ENCODE measurements at places on chromosomes 4 and X.

DNA sequence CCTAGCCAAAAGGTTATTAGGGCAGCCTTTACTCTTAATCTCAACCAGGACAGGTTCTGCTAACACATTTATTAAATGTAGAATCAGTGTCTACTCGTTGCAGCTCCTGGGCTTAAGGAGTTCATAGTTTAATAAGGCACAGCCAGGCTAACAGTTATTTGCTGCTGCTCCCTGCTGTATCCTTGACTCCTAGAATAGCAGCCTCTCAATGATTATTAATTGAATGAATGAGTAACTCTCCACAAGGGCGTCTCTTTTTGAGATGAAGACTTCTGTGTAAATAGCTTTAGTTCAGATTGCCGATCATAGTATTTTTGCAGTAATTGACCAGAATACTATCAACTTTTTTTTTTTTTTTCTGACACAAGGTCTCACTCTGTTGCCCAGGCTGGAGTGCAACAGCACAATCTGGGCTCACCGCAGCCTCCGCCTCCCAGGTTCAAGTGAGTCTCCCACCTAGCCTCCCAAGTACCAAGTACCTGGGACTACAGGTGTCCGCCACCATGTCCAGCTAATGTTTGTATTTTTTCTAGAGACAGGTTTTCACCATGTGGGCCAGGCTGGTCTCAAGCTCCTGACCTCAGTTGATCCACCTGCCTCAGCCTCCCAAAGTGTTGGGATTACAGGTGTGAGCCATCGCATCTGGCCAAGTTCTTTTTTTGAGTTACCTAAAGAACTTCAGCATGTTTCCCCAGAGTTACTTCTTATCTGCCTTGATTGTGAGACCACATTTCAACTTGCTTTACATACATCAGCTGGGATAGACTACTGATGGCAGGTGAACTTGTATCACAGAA is 2.9 kb downstream of the UGDH start:
- DNase-seq, result no peak

DNA sequence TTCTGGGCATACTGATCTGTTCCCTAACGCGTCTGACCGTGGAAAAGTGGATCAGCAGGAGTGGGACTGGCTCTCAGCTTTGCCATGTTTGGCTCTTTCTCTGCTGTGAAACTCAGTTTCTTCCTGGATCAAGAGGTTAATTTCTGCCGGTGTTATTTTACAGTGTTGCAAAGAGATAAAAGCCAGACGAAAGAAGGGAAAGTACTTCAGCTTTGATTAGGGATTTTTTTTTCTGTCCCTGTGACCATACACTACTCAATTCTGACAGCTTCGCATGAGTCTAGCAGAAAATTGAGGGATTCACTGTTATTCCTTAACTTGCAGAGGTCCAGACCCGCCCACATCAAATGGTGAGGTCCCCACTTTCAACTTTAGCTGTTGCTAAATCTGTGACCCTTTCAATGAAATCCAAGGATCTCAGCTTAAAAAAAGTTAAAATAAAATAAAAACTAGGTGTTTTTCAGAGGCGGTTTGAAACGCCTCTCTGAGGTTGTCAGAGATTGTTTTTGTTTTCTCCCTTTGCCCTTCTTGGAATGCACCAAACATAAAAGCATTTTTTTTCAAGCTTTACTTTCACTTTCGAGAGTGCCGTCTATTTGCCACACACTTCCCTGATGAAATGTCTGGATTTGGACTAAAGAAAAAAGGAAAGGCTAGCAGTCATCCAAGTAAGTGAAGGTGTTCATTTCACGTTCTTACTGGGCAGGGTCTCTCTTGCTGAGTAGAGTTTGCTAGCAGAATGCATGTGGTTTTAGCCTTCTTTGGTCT is at the start of gene TLR3:
TLR3 (plus strand) TSS at position 576 of the 768 bp plus-strand sequence. CDS start 7,464 bp downstream, outside the sequence.
- no peak for DNase-seq

DNA sequence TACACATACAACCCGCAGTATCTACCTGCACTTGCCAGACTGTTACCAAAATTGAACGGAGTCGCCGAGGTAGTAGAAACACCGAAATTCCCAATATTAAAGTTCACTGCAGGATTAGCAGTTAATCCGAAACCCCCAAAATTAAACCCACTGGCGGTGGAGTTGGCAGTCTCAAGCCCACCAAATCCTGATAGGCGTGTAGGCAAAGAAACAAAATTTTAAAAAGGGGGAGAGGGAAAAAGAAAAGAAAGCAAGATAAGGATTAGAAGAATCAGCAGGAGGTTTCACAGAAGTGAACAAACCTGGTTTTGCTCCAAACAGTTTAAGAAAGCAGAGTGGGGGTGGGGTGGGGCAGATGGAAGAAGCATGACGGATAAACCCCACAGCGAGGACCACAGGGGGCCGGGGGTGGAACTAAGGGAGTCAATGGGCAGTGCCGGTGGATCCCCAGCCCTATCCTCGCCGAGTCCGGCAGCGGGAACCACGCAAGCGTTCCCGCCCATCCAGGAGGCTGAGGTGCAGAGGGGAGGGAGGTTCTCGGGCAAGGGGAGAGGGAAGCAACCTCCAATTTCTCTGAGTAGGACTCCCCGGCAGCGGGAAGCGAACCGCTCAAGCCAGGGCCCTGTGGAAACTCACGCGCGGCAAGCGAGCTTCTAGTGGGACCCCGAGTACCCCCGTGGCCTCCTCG is 599 bp downstream of the NUP54 start:
- DNase-seq, result peak; percentile 77

GRCh38 chrX:37942170-37942569 is 64.2 kb upstream of the SYTL5 start:
- DNase-seq, result no peak

- peak; percentile 21 for DNase-seq
Measured at GRCh38 chr4:170015285-170015684, 10.9 kb downstream of the MFAP3L start.

DNA sequence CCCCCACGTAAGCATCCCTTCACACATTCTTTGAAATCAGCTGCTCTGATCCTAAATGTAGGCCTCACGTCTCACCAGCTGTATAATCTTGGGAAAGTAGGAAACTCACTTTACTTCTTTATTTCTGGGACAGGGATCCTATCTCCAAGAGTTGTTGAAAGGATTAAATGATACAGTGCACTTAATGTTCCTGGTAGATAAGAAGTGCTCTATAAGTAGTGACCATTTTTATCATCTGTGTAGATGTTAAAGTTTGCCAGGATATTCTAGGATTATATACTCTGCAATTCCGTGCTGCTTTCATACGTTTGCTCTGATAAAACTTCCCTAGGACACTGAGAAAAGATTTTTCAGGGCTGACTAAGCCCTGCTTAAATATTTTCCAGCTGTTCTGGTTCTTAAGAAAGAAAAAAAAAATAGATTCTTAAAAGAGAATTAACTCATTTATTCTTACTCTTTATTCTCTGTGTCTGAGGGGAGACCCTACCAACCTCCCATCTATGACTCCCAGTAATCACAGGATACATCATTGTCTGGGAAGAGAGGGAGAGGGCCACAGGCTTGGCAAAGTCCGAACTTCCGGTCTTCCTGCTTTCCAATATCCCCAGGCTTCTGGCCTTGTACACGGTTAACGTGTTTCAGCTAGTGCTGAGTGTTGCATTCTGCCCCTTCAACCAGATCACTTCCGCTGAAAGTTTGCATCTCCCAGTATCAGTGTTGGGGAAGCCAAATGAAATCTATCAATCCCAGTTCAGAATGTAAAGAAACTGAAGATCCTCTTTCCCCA is 269.2 kb downstream of the TRIML1 start:
- no peak for DNase-seq

- no peak for DNase-seq
Measured at GRCh38 chr4:1728061-1728980, 7.0 kb downstream of the TACC3 start.

- no peak for DNase-seq
Measured at GRCh38 chr4:174734181-174734580, 94.9 kb downstream of the GLRA3 start.

- no peak for DNase-seq
Measured at GRCh38 chr4:99536271-99536670, 25.4 kb downstream of the C4orf17 start.

DNA sequence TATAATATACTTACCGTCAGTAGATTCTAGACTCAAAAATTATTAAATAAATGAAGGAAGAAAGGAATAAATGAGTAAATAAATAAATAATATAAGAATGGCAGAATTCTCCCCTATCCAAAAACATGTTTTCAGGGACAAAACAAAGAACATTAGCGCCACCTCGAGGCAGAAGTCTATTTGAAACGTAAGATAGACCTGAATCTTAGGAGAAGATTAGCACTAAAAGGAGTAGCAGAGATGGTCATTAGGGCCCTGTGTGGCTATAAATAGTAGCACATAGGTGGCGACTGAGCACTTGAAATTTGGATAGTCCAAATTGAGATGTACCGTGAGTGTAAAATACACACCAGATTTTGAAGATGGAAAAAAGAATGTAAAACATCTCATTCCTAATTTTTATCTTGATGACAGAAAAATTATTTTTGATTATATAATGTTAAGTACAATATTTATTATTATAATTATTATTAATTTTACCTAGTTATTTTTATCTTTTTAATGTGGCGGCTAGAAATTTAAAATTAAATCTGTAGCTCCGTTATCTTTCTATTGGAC is 24.3 kb upstream of the SRD5A3 start:
- DNase-seq, result peak; percentile 57

DNA sequence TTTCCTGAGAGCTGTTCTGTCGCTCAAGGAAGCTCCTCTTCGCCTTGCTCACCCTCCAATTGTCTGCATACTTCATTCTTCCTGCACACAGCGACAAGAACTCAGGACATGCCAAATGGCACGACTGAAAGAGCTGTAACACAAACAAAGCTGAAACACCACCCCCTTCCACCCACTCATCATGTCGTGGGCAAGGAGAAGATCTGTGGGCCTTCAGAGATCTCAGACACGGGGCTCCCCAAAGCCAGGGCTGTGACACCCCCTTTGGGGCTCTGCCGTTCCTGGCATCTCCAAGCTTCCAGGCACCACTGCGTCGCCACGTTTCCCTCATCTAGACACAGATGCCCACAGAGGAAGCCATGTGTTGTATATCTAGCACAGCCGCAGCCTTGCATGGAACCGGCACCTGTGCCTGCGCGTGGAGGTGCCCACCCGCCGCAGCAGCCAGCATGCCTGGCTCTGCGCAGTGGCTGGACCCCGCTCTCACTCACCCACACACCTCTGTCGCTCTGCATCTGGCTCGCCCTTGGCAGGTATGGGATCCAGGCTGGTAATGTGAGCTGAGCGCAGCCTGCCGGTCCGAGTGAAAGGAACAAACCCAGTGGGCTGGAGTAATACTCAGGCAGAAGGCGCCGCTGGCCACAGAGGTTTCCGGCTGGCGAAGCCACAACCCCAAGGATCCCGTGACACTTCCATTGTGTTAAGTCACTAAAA is 676.4 kb upstream of the INTU start:
- DNase-seq, result no peak

DNA sequence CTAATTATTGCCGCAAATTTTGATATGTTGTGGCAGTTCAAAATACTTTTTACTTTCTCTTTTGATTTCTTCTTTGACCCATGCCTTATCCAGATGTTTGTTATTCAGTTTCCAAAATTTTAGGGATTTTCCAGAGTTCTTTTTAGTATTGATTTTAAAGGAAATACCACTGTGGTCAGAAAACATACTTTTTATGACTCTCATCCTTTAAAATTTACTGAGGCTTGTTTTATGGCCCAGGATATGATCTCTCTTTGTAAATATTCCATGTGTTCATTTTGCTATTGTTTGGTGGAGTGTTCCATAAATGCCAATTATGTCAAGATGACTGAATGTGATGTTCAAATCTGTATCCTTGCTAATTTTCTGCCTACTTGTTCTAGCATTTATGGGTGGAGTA is 272.3 kb upstream of the DIPK2B start:
- no peak for DNase-seq

GRCh38 chrX:23185951-23186350 is 148.7 kb upstream of the PTCHD1 start:
- no peak for DNase-seq

- no peak for DNase-seq
Measured at GRCh38 chrX:4830880-4831557, 1117.6 kb upstream of the PRKX start.

DNA sequence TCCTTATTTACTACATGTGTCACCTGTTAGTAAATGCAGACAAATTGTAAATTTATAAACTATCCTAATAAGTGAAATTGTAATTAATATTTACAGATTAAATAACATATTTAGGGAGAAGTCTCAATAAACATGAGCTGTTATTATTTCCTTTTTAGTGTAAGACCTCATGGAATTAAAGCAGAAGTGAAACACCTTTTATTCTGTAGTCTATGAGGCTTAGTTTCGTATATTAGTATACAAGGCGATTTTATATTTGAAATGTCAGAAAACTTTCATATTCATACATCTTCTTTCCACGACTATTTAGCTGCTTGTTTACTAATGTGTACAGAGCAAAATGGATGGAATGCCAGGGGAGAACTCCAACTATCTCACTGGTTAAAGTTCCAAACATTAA is 414.4 kb downstream of the ARHGAP24 start:
- DNase-seq, result no peak

DNA sequence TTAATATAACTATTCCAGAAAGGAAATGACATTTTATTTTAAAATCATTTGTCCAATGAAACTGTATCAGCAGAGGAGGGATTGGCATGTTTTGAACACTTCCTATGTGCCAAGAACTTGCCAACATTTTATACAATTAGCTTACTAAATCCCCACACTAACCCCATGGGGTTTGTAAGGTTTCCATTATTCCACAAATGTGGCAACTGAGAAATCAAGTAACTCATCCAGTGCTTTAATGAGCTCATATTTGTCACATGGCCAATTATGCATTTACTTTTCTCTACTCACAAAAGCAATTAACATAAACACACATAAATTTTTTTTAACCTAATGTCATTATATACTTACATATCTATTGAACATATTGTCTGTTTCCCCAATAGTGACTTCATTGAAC is 37.3 kb downstream of the MANBA start:
- peak; percentile 42 for DNase-seq

GRCh38 chr4:119053997-119054396 is 81.6 kb upstream of the MYOZ2 start:
- DNase-seq, result no peak

DNA sequence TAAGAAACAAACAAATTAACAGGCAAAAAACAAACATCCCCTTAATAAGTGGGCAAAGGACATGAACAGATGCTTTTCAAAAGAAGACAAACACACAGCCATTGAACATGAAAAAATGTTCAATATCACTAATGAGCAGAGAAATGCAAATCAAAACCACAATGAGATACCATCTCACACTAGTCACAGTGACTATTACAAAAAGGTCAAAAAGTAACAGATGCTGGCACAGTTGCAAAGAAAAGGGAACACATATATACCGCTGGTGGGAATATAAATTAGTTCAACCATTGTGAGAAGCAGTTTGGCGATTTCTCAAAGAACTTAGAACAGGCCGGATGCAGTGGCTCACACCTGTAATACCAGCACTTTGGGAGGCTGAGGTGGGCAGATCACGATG is 146.1 kb upstream of the NEIL3 start:
- no peak for DNase-seq

GRCh38 chr4:76435528-76436319 is 695 bp downstream of the SHROOM3 start:
- DNase-seq, result no peak

DNA sequence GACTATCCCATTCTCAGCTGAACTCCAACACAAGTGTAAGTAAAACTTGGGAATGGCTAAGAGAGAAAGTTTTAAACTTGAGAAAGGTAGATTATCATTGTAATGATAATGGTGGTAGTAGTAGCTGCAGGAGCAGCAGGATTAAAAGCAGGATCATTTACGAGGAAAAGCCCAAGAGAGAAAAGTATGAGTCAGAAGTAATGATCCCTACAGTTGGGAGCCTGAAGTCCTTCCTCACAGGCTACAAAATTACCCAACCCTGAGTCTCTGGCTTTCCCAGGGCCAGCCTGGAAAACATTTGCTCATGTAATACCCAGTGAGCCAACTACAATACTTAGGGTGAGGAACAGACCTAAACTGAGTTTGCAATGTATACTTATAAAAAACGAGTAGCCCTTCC is 4.4 kb upstream of the PRDM8 start:
- DNase-seq, result no peak
